ENCODE measurements at places on chromosomes 2 and 18.

DNA sequence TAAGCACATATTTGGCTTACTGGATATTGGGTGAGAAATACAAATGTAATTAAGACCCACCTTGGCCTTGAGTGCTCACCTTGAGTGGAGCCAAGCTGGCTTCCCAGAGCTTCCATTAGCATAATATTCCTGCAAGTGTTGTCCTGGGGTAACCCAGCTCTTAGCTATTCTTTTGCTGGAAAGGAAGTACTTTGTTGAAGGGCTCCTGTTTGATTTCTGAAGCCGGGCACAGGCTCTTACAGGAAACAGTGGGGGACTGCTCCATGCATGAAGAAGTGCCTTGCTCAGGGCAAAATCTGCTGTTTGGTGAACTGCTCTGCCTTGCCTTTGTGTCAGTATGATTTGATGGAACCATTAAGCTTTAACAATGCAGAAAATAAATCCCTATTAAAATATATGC is 325.4 kb downstream of the SMAD2 start:
- DNase-seq, result no peak

- DNase-seq, result no peak
Measured at GRCh38 chr2:36438449-36438977, 82.9 kb downstream of the CRIM1 start.

DNA sequence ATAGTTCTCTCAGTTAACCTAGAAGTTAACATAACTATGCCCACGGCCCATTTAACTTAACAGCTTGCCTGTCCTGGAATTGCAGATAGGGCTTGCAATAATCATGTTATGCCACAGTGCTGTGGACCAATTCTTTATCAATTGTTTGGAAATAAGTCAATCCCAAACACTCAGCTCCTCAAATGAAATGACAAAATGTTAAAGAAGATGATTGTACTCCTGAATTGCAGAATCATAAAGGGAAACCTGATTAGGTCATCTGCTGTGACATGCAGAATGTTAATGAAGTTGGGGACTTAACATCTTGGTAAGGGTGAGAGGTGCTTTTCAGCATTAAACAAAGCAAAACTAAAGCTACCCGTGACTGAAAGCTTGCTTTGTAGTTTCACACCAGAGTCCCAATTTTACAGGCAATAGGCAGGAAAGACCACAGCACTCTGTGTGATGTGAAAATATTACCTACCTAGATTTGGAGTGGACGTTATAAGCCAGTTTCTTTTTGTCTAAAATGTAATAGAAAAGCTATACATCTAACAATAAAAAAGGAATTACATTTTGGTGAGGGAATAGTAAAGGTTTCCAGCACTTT is 364.0 kb downstream of the GPD2 start:
- DNase-seq, result no peak

DNA sequence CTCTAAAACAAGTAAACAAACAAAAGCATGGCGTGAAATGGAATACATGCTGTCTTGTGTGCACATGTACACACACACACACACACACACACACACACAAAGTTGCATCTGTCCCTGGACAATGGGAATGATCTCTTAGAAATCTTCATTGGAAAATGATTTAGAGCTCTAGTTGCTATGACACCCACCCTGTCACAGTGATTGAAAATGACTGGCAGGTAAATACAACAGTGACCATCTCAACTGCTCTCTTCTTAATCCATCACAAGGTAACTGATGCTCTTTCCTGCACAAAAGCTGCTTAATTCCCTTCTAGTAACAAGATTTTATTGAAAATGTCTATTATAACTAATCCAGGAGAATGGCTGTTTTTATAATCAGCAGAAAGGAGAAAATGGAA is 1011.7 kb upstream of the GYPC start:
- no peak for DNase-seq

DNA sequence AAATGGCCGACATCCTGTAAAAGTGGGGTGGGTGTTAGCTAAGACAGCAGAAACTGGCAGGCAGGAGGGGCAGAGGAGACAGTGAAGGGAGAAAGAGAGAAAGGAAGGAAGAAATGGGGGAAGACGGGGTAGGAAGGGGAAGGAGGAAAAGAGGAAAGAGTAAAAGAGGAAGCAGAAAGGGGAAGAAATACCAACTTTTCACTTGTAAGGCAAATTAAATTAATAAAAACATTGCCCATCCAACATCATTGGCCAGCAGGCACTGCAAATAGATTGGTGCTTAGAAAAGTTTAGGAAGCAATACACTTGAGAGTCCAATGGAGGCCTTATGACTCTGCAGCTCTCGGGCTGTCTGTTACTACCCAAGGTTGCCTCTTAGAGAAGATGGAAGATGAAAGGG is 116.7 kb downstream of the TNS1 start:
- DNase-seq, result no peak
